Activated naive CD4-positive, alpha-beta T cell treated with anti-CD3 and anti-CD28 coated beads, Interleukin-2, amount 50 U/mL, for 72 hours (primary cell): ENCODE measurements at places on chromosomes 1 and 21. TPM values are rescaled to one million over a fixed set of nuclear protein-coding genes. Genes with fewer than 3 reads are reported as not detected.

GRCh38 chr21:40466893-40467483 lies 380.0 kb downstream of the DSCAM start:
- no peak for DNase-seq

GRCh38 chr1:115218034-115218405 lies 120.0 kb downstream of the NGF start:
- DNase-seq: no peak

DNA sequence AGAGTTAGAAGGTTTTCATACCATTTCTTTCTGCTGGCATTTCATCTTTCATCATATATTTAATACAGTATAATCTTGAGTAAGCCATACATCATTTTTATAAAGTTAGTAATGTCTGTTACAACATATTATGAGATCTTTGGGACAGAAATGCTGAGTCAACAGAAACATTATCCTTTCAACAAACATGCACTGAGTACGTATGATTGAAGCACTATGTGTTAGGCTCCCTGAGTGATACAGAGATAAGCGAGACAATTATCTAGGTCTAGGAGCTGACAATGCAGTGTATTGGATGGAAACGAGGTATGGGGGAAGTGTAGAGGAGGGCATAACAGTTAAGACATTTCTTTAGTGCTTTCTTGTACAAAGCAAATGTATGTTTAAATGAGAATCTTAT lies 19.7 kb upstream of the GPR52 start:
- no peak for DNase-seq

AADACL4 gene
- not detected for total RNA-seq

DNA sequence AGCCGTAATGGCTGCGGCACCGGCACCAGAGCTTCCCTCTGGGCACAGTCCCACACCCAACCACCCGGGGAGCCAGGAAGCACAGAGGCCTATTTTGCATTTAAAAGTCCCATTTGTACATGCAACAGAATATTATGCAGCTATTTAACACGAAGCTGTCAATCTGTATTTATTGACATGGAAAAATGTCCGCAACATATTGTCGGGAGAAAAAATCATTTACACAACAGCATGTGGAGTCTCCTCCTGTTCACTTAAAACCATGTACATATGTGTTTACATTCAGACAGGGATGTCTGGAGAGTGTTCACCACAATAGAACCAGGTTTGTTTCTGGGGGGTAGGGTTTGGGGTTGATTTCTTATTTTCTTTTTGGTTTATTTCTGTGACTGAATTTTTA lies 63.4 kb upstream of the GRIK3 start:
- DNase-seq: no peak

TAF13 gene
- 15.4 TPM for total RNA-seq
